Stimulated activated CD4-positive, alpha-beta T cell treated with anti-CD3 and anti-CD28 coated beads, TNF-alpha, amount 100 ng/mL, for 4 hours (primary cell): ENCODE measurements at places on chromosomes 6 and 20.

- DNase-seq, result no peak
Measured at GRCh38 chr6:16355699-16356446, 117.5 kb downstream of the GMPR start.

DNA sequence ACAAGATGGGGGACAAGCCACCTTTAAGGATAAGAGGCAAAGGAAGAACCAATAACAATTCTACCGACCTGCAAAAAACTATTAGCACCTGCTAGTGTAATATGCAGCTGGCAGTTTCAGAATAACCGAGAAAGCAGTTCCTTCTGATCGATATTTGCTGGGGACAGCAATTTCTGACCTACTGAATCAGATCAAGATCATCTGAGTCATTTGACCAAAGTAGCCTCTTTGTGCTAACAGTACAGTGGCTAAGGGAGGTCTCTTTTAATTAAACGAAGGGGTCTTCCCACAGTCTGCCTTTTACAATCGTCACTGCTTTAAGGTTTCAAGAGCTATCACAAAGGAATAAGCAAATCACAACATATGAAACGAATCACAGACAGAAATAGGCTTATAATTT lies 318.9 kb downstream of the BTBD9 start:
- no peak for DNase-seq

GRCh38 chr6:30194797-30195690 lies 18.2 kb downstream of the TRIM26 start:
- no peak for DNase-seq

GRCh38 chr20:62227591-62227976 lies 7.5 kb upstream of the HRH3 start:
- no peak for DNase-seq

DNA sequence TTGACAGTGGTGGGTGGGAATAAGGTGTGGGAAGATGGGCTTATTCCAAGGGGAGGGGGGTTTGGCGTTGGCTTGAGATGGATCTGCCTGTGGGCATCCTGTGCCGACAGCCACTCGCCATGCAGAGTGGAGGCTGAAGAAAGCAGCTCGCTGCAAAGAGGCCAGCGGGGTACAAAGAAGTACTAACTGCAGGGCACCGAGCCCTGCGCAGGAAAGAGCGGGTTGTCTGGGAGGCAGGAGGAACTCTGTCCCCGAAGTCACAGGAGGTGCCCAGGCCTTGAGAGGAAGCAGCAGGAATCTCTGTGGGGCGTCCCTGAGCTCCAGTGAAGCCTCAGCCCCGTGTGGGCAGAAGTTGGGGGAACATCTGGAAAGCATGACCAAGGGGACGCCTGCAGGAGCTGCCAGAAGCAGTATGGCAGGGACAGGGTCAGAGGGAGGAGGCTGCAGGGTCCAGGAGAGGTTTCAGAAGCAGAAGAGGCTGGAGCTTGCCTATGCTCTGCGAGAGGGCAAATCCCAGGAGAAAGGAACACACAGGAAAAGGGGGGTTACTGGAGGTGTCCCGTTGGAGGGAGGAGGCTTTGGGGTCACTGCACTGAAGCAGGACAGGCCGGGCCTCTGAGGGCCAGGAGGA lies 77.2 kb downstream of the THBS2 start:
- no peak for DNase-seq

DNA sequence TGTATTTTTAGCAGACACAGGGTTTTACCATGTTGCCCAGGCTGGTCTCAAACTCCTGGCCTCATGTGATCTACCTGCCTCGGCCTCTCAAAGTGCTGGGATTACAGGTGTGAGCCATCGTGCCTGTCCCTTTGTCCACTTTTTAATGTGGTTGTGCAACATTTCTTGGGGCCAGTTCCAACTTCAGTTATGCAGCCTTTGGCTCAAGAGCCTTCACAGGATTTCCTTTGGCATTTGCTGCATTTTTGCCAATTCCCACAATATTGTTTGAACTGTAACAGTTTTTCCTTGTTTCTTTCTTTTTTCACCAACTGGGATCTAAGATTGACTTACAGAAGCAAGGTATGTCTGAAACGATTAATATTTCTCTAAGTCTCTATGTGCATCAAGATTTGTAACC lies 63.6 kb downstream of the EDN1 start:
- DNase-seq, result no peak

GRCh38 chr6:99119109-99120031 lies 171.6 kb upstream of the FBXL4 start:
- DNase-seq, result no peak

DNA sequence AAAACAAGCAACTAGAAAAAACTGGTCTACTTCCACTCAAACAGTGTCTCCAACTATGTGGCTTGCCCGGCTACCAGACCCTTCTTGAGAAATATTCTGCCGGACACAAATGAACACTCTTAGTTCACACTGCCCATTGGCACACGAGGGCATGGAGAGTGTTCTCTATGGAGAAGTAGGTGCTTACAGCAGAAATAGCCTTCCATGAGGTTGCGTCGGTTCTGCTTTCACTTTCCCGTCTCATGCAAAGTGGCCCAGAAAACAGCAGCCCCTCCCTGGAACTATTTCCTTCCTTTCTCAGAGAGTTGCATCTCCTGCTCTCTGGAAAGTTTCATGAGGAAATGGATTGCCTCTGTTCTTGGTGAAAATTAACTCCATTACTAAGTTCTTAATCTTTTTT lies 9.5 kb upstream of the HLA-DOA start:
- DNase-seq, result no peak

- DNase-seq, result no peak
Measured at GRCh38 chr6:42222448-42222847, 4.8 kb upstream of the MRPS10 start.

DNA sequence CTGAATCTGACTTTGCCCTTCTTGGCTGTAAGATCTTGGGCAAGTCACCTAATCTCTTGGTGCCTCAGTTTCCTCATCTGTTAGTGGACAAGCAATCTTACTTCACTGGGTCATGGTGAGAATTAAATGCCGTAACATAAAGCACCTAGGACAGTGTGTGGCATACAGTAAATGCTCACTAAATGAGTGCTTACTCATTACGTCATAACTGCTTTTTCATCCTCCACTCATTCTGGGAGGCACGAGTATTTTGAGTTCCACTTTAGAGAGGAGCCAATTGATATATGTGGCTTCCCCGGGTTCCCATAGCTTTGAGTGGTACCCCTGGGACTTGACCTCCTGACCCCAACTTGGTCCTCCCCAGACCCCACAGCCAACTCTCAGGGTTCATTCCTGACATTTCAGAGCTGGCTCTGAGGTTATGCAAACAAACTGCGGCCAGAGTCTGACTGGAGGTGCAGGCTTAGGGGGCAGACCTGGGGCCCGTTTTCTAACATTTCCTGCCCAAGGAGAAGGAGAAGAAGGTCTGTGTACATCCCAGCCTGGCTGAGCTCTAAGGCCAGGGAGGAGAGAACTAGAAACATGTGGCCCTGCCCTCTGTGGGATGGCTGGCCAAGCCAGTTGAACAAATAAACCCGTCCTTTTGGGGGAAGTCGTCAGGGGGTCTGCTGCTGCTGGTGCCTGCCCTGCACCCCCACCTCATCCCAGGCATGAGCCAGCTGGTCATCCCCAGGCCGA lies 5.8 kb downstream of the ANGPT4 start:
- no peak for DNase-seq

DNA sequence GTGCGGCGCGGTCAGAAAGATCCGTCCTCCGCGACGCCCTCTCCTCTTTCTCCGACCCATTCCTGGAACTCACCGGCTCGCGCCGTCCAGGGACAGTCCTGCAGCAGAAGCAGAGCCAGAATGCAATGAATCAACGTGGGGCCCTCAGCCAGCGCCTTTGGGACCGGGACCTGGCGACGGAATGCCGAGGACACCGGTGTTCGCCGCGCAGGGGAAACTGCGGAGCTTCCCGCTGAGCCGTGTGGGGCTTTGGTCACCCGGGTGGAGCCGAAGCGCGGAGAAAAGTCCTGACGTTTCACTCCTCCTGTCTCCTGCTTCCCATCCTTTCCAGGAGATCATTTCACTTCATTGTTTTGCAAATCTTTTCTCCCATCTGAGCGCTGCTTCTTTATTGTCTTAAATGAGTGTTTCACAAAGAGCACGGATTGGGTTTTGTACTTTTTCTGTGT lies 26.5 kb downstream of the ULBP1 start:
- no peak for DNase-seq

- DNase-seq, result no peak
Measured at GRCh38 chr6:37244430-37245310, 12.9 kb upstream of the TBC1D22B start.

DNA sequence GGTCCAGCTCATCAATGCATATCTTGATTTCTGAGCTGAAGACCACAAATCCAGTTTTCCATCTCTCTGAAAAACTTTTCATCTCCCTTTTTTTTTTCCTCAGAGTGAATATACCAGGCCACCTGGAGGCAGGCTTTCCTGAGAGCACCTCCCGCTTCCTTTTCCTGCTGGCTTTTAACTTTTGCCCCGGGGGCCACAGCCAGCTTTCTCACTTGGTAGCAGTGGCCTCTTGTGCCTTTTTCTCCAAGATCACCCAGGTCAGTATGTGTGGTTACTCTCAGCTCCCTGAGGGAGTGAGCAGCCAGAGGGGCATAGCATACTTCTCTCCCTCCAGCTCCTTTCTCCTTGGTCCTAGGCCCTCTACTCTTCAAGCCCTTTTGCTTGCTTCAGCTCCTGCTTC lies at the start of gene BTN1A1:
Gene BTN1A1, plus strand, starts transcription at position 202 of the 400 bp plus-strand sequence. CDS start 984 bp downstream, outside the sequence.
- no peak for DNase-seq

DNA sequence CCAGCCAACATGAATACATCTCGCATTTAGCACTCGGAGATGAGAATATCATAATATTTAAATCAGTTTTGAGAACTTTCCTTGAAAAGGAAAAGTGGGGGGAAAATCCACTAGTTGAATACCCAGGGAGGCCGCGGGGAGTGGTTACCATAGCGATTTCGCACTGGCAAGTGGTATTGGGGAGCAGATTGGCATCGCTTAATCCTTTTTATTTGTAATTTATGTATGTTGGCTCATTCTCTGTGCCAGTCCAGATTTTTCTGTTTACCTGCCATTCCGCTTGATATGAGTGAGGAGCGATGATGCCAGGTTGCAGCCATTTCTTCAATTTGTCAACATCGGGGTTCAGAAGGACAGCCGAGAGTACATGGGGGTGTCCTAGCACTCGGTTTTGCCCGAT lies 291.8 kb downstream of the ZNF217 start:
- DNase-seq, result no peak

GRCh38 chr20:35238170-35238569 lies 11.7 kb downstream of the MMP24 start:
- DNase-seq, result no peak

- DNase-seq, result peak; percentile 65
Measured at GRCh38 chr20:62791301-62792181, 4.7 kb upstream of the MRGBP start.

GRCh38 chr6:57247603-57248002 lies 25.5 kb upstream of the RAB23 start:
- no peak for DNase-seq

GRCh38 chr6:19655744-19656143 lies 181.4 kb upstream of the ID4 start:
- DNase-seq, result no peak

DNA sequence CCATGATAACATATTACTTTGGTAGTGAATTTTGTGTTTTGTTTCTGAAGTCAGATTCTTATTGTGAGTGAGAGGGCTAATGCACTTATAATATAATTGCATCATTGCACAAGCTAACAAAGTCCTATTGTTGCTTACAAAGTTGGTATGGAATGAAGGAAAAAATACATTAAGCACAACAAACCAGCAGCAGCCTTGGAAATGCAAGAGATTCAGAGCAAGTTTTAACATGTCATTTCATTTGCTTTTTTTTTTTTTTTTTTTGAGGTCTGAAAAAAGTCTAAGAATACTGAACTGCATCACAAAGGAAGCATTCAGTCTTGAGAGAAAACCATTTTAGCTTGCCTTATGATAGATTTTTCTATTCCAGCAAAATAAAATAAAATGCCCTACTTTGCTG lies 57.6 kb downstream of the PLCB4 start:
- no peak for DNase-seq

GRCh38 chr6:7960848-7961247 lies 50.3 kb upstream of the TXNDC5 start:
- no peak for DNase-seq

- no peak for DNase-seq
Measured at GRCh38 chr6:133814797-133815196, 74.1 kb upstream of the TCF21 start.

- DNase-seq, result no peak
Measured at GRCh38 chr6:157261606-157262005, 61.7 kb downstream of the TMEM242 start.

GRCh38 chr6:3929281-3929798 lies 80.2 kb downstream of the FAM50B start:
- DNase-seq, result no peak

GRCh38 chr20:22490287-22491193 lies 93.8 kb downstream of the FOXA2 start:
- no peak for DNase-seq

- DNase-seq, result peak; percentile 13
Measured at GRCh38 chr6:128518434-128519131, 1.8 kb downstream of the PTPRK start.

GRCh38 chr6:117206944-117207687 lies 58.2 kb upstream of the VGLL2 start:
- DNase-seq, result no peak

GRCh38 chr6:51472745-51473487 lies 614.5 kb downstream of the PKHD1 start:
- DNase-seq, result no peak

DNA sequence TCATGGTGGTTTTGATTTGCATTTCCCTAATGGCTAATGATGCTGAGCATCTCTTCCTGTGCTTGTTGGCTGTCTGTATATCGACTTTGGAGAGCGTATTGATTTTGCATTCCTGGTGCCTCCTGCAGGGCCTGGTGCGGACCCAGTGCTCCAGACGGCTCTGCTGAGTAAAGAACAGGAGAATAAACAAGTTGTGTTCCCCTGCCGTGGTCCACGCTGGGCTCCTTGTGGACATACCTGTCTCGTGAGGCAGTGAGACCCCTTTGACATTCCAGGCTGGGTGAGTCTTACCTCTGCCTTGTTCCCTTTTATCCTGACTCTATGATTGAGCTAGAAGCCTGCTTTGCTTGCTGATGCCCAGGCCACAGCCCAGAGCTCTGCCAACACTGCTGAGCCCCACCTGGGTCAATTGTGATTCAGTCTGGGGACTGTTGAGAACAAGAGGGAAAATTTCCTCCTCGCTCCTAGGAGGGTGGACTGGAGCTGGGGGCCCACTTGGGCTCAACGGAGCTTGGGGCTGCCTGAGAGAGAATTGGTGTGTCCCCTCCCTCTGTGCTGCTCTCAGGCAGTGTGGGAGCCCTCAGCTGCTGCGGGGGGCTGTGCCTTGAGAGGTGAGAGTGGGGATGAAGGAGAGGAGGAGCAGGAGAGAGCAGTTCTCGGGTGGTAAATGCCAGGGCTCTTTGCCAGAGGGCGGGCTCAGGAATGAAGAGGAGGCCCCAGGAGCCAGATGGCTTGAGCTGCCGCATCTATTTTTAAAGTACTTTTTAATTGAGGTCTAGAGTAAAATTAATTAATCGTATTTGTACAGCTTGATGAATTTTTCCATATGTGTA lies 43.7 kb upstream of the PMEPA1 start:
- no peak for DNase-seq

- DNase-seq, result no peak
Measured at GRCh38 chr6:11202513-11203305, 29.8 kb downstream of the NEDD9 start.

- DNase-seq, result no peak
Measured at GRCh38 chr6:74971633-74972032, 234.2 kb downstream of the COL12A1 start.
